ENCODE measurements at places on chromosomes 7 and 10. TPM values are rescaled to one million over a fixed set of nuclear protein-coding genes. Genes with fewer than 3 reads are reported as not detected.

GRCh38 chr10:62424026-62424425 is 49.9 kb downstream of the ZNF365 start:
- no peak for DNase-seq
- H3K4me1 ChIP-seq, result no peaks in the 10 kb centered on the region
- H3K36me3 ChIP-seq, result no peaks in the 10 kb centered on the region
- H3K4me3 ChIP-seq, result no peak overlapping the region
- H3K27me3 ChIP-seq, result no peaks in the 10 kb centered on the region
- H3K27ac ChIP-seq, result no peak overlapping the region

- H3K27me3 ChIP-seq, result peaks cover 46% of the 10 kb centered on the region
- H3K27ac ChIP-seq, result peak overlapping the region; percentile 93
- H3K4me3 ChIP-seq, result peak overlapping the region; percentile 79
- H3K4me1 ChIP-seq, result peaks cover 20% of the 10 kb centered on the region
These were observed 1.5 kb upstream of the KAZALD1 start for GRCh38 chr10:101060036-101060950.

Gene PAX4
- total RNA-seq, result not detected

- no peak for DNase-seq
- H3K4me3 ChIP-seq, result no peak overlapping the region
- peaks cover 49% of the 10 kb centered on the region for H3K4me1 ChIP-seq
These were observed 2.4 kb upstream of the SERPINE1 start for GRCh38 chr7:101124376-101125056.

Gene TRIM73
- total RNA-seq, result 1.3 TPM

Gene LIPJ
- total RNA-seq, result 0.42 TPM

Gene SPDYE5
- total RNA-seq, result 0.05 TPM

Gene DRGX
- total RNA-seq, result 0.05 TPM

Gene LRRC72
- total RNA-seq, result not detected

- no peak overlapping the region for H3K27ac ChIP-seq
- no peak overlapping the region for H3K4me3 ChIP-seq
- H3K36me3 ChIP-seq, result no peaks in the 10 kb centered on the region
These were observed 86.6 kb upstream of the MDFIC start for GRCh38 chr7:114835303-114835702.

Measured in thymus (tissue), 14 donors.